Cerebellar nuclear complex (tissue), 1 donor: ENCODE measurements at places on chromosomes 11 and 22.

GRCh38 chr11:117371453-117371852 lies 43.8 kb downstream of the CEP164 start:
- DNase-seq: no peak

DNA sequence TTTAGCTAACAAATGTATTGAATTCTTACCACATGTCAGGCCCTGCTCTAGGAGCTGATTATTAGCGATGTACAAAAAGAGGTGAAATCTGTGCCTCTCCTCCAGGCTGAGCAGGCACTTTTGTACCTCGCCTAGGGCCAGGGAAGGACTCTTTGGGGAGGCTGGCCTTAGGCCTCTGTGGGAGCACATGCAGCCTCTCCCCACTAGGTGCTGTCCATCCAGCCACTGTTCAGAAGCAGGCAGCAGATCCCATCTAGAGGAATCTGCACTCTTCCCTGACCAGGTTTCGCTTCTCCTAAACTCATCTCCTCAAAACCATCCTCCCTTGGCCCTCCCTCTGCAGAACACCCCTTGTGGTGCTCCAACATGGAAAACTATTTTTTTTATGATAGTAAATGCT lies 51.9 kb upstream of the WT1 start:
- DNase-seq: no peak

DNA sequence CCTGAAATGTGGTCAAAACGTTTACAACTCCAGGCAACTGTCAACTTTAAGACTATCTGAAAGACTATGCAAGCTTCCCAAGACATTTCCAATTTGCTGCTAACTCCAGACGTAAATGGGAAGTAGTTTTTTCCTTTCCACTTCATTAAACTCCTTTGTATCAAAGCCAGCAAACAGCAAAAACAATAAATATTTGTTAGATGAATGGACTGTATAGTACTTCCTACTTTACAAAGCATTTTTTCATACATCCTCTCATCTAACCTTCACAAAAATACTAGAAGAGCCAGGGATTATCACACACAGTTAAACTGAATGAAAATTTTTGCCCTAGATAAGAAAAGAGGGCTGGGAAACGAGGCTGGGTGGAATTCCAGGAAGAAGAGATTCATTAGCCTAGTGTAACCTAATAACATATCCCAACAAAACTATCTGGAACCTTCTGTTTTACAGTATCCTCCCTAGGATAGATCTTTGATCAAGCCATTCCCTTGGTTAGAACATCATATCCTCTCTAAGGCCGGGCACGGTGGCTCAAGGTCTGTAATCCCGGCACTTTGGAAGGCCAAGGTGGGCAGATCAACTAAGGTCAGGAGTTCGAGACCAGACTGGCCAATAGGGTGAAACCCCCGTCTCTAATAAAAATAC lies 10.4 kb downstream of the NUP98 start:
- DNase-seq: no peak

DNA sequence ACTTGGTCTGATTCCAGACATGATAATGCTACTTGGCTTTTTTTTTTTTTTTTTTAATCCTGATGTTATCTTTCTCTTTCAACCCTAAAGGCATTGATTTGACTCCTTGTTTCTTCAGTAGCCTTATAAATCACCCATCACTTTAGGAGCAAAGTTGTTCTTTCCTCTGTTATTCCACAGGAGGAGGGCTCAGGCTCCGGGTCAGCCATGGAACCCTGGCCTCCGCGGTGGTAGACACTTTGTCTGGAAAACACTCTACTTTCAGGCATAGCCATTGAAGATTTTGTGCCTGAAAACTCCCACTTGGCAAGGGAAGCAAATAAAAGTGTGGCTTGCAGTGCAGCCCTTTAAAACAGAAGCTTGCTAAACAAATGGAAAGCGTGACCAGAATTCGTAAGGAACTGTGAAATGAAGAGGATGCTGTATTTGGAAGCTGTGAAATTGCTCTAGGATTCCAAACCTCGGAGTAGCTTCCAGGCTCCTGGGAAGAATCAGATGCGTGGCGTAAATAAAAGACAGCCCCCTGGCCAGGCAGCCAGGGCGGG lies 44.9 kb downstream of the ARHGAP8 start:
- no peak for DNase-seq

DNA sequence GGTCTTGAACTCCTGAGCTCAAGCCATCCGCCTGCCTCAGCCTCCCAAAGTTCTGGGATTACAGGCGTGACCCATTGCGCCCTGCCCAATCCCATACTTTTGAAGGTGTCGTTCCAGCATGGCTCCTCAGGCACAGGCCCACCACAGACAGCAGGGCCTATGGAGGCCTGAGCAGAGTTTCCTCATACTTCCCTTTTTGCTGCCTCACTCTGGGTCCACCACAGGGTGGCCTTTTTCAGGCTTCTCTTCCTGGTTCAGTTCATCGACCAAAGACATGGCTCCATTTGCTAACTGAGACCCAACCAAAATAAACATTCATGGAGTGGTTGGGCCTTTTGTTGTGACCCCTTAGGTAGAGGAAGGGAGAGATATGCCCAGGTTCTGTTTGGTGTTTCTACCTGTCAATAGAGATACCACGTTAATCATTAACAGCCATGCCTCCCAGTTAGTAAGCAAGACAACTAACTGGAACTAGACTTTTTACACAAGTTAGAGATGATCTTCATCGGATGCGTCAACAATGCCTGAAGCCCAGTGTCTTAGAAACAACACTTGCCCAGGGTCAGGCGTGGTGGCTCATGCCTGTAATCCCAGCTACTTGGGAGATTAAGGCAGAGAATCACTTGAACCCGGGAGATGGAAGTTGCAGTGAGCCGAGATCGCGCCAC lies 35.1 kb downstream of the TRIOBP start:
- DNase-seq: no peak
